Activated CD4-positive, alpha-beta T cell treated with anti-CD3 and anti-CD28 coated beads, Interleukin-10, Interleukin-2, amounts not matched to agents 100 ng/mL and 50 ng/mL, durations not matched to agents 16 hours and 8 hours (primary cell): ENCODE measurements at places on chromosomes 11 and 22.

GRCh38 chr22:28402060-28402459, 277.6 kb downstream of the TTC28 start:
- DNase-seq, result no peak

GRCh38 chr22:17090550-17090949, 5.8 kb downstream of the IL17RA start:
- DNase-seq, result no peak

DNA sequence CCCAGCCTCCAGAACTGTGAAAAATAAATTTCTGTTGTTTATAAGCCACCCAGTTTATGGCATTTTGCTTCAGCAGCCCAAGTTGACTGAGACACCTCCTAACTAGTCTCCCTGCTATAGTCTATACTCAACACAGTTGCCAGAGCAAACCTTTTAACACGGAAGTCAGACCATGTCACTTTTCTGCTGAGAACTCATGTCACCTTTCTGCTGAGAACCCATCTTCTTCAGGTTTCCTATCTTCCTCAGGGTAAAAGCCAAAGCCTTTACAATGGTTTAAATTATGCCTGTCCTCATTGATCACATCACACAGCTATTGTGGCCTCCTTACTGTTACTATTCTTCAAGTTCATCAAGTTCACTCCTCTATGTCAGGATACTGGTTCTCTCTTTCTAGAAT, 74.3 kb upstream of the SOX6 start:
- no peak for DNase-seq

DNA sequence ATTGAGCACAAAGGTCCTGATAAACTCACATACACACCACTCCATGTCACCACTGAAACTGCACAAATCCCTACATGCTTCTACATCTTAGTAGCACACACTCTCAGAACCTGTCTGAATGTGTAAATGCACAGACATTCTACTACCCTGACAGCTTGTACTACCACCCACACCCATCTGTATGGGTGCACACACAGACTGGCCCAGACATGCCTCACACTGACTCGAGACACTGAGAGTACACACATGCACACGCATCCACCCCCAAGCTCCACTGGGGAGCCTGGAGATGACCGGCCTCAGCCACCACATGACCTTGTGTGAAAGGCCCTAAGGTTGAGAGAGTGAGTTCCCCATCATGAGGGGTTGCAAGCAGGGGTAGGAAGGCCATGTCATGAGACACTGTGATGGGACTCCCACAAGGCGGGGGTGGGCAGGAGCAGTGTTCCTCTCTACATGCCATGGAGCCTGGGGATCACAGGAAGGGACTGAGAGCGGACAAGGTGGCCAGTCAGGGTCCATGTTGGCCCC, 28.1 kb downstream of the ARAP1 start:
- DNase-seq, result no peak

DNA sequence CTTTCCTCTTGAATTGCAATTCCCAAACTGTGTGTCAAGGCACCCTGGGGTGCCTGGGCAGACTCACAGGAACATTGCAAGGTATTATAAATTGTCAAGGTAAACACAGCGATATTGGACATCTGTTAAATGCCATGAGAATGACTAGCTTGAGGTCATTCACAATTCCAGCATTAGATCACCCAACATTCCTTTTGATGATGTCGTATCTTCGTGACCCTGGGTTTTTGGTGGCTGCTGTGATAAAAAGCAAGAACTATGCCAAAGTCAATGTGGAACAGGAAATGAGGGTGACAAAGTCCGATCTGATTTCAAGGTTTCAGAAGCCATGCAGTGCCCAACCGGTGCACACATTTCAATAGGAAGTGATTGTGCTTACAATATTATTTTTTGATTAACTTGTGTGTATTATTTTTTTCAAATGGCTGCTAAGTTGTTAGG, 458.4 kb downstream of the MIAT start:
- no peak for DNase-seq

DNA sequence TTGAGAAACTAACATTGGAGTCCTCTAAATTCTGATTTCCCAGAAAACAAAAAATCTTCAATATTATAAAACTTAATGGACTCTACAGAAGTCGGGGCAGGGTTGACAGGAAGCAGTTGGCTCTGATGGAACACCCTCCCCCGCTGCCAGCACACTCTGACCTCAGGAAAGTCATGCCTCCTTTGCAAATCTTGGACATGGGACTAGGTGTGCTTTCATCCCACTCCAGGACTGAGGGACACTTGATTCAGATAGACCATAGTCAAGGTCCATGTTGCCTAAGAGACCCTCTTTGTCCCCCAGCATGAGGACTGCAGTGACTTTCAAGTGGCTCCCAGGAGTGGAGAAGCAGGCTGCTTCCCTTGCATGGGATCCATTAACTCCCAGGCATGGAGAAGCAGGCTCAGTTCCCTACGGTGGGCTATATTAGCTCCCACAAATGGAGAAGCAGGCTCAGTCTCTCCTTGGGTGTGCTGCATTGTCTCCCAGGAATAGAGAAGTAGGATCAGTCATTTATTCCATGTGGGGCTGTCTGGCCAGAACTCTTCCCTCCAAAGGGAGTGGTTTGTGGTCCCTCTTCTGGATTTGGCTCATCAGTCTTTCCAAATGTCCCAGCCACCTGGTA, 38.3 kb downstream of the C22orf31 start:
- no peak for DNase-seq

GRCh38 chr22:48223488-48224190, 1461.2 kb downstream of the TBC1D22A start:
- no peak for DNase-seq

DNA sequence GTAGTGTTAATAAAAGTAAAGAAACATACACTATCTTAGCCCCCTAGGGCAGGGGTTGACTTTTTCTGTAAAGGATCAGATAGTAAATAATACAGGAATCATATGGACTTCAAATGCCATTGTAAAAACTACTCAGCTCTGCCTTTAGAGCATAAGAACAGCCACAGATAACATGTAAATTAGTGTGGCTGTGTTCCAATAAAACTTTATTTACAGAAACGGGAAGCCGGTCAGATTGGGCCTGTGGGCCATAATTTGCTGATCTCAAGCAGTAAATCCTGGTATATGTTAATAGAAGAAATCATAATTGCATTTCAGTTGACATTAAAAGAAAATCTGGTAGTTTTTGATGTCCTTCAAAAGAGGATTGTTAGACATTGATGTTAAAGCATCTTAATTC, 76.5 kb downstream of the ZC3H12C start:
- no peak for DNase-seq

DNA sequence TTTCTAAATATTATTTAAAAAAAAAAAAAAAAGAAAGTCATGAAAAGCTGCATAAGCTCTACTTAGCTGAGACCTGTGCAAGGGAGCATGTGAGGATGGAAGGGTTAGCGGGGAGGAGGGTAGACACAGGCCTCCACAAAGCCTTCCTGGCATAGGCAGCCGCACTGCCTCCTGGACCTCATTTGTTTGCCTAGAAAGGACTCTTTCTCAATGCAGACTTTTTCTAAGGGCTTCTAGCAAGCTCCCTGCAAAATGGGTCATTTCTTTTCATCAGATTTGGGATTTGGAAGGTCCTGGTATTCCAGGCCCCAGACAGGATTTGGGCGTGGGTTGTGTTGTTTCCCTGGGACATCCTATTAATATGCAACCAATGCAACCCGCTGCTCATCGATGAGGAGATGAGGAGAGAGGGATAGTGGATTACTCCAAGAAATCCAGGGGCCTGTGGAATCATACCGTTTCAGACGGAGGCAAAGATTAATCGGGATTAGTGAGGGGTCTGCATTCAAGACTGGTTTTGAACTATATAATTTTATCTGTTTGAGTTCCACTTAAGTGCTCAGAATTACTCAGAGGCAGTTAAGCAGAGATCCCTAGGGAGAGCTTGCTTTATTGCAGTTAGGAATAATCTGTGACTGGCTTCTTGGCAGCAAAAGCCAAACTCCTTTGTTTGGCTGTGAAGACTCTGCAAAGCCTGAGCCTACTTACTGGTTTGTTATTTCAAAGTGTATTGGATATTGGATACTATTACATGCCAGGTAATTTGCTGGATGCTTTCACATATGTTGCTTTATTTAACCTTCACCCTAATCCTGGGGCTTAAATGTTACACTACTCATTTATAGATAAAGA, 106.9 kb upstream of the NAV2 start:
- no peak for DNase-seq

DNA sequence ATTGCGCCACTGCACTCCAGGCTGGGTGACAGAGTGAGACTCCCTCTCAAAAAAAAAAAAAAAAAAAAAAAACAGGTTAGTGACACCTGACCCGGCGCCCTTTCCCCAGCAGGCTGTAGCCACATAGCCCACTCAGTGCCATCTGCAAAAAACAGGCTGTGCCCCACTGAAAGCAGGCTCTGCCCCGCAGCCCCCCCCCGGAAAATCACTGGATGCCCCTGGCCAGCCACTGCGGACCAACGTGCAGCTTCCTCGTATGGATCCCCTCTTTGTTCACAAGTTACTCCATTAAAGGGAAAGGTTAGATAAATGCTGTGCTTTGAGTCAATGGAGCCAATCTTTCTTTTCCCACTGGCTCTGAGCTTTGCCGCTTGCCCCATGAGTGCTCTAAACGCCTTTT, 660.3 kb downstream of the TBC1D22A start:
- no peak for DNase-seq

DNA sequence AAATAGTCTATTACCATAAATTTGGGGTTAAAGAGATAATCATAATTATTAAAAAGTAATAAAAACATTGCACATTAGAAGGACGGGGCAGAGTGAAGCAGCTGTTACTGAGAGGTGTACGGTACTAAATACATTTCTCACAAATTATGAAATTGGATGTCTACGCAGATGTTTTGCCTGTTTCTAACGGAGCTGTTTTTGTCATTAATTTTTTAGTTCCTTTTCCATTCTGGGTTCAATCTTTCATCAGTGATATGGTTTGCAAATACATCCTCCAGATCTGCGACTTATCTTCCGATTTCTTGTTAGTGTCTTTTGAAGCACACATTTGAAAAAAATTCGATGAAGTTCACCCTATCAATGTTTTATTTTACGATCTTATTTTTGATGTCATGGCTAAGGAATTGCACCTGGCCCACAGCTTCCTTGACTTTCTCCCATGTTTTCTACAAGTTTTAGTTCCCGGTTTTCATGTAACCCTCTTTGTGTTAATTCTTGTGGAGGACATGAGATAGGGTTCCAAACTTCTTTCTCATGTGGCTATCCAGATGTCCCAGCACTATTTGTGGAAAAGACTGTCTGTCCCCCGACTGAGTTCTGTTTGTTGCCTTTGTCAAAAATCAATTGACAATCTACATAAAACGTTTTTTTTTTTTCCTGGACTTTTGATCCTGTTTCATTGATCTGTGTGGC, 21.3 kb upstream of the KRTAP5-6 start:
- DNase-seq, result no peak

GRCh38 chr11:118059246-118059940, 17.5 kb upstream of the TMPRSS4 start:
- no peak for DNase-seq

GRCh38 chr22:36136988-36137387, 23.6 kb downstream of the APOL3 start:
- DNase-seq, result no peak

DNA sequence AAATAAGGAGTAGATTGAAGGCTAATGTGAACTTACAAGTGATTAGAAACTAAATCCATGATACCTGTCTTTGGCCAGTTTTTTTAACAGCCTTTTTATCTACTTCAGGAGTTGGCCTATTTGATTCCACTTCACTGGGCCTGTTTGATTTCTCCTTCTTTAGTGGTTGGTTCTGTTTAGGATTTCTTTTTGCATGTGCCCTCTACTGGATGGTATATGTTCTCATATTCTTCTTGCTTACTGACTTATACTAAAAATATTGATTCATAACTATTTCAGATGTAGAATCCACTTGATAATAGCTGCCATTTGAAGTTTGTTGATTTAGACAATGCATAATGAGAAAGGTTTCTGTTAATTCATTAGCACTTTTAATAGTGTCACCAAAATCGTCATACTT, 53.9 kb downstream of the USP47 start:
- DNase-seq, result no peak

- DNase-seq, result no peak
Measured at GRCh38 chr22:17931400-17931825, 92.9 kb downstream of the MICAL3 start.

DNA sequence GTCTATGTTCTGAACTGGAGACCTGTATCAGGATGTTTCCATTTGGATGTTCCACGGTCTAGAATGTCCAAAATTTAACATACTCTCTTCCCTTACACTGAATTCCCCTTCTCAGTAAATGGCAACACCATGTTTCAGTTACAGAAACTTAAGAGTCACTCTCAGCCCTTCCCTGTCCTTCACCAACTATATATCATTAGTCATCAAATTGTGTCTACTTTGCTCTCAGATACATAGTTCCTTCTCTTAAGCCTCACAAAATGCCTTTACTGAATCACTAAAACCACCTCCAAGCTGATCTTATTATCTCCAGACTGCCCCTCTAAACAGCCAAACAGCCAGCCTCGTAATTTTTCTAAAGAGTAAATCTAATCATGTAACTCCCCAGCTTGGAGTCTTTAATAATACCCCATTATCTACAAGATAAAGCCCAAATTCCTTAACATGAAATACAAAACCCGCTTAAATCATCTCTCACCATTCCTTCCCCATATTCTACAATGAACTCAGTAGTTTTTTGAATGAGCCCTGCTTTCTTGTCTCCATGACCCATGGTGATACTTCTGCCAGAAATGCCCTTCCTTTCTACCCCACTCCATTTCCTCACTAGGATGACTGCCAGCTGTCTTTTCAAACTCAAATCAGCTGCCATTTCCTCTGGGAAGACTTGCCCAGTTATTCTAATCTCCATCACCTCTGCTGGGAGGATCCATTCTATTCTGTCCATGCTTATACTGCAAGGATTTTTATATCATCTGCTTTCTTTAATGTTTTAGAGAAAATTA, 102.7 kb upstream of the ARHGAP42 start:
- no peak for DNase-seq

DNA sequence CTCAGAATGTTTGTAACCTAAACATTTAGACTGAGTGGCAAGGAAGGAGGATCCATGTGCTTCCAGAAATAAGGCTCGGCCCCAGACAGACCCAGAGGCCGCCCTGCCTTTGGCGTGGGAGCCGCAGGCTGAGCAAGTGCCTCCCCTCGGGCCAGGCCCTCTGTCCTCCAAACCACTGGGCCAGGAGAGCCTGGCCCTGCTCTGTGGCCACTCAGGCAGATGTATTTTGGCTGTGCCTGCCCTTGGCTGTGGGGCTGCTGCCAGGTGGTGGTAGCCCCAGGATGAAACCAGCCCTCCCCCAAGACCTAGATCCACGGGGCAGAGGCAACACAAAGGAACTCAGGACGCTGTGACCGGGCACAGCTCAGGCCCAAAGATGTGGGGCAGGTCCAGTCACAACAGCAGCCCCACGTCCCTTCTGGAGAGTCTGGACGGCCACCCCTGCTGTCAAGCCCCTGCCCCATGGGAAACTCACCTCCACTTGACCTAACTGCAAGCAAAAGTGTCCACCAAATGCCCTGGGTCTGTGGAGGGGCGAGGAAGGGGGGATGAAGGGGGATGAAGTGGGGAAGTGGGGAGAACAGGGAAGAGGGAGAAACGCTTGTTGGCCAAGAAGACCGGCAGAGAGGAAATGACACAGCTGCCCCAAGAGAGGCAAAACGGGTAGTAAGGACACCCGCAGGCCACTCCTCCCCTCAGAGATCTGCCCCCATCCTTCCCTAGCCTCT, 24.0 kb downstream of the PISD start:
- peak; percentile 40 for DNase-seq
